ENCODE measurements at places on chromosomes 4 and X.

GRCh38 chrX:50067435-50068284 is 133.1 kb downstream of the AKAP4 start:
- DNase-seq = peak; percentile 26

DNA sequence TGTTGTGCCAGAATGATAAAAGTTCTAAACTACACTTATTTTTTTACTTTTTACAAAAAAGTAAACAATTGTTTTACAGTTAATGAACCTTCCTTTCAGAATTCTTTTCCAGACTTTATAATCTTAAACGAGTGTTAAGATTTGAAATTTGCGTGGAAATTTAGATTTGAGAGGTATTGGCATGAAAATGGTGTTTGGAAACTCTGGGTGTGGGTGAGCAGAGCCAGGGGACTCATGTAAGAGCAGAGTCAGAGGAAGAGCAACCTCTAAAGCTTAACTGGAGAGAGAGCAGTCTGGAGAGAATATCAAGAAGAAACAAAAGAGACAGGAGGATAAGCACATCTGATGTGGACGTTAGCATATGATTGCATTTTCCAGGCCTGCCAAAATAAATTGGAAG is 48.2 kb downstream of the MMRN1 start:
- no peak for DNase-seq

DNA sequence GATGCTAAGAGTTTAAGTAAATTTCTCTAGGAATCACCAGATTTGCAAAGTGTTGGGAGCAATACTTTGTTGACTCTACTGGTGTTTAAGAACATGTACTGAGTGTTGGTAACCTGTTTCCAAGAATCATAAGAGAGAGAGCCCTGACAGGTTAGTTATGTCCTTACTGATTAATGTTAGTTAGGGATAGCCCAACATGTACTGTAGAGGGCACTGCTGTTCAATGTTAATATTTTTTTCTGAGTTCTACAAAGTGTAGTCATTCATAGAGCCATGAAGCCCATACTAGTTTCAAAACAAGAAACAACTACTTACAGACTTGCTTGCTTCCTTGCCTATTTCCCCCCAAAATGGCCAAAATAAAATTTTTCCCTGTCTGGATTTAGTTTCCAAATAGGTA is 11.9 kb downstream of the TMPRSS11D start:
- DNase-seq = peak; percentile 25

DNA sequence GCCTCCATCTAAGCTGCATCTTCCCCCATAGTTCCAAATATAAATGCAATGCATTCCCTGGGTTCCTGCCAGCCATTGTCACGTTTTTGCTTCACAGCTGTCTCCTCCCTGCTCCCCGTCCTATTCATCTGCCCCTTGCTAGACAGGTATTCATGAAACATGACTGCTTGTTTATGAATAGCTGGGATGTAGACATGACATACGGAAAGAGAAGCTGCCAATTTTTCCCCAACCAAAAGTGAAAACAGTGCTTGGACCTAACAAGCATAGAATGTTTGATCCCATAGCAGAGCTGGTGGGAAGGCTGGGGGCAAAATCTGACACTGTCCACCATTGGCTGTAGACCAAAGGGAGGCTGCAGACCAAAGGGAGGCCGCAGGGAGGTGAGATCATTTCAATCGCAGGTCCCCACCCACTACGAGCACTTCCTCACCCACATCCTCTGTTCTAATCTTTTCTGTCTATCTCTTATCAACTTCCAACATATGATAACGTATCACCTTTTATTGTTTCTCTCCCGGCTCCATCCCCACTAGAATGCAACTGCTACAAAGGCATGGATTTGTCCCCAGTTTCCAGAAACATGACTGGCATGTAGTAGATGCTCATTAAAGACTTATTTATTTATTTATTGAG is 8.5 kb upstream of the GYG2 start:
- no peak for DNase-seq

GRCh38 chr4:162787120-162787519 is 379.6 kb downstream of the NAF1 start:
- DNase-seq = no peak

- DNase-seq = no peak
Measured at GRCh38 chr4:16092682-16093319, 9.0 kb upstream of the PROM1 start.

GRCh38 chr4:183438458-183439113 is 5.8 kb upstream of the CDKN2AIP start:
- DNase-seq = peak; percentile 56

DNA sequence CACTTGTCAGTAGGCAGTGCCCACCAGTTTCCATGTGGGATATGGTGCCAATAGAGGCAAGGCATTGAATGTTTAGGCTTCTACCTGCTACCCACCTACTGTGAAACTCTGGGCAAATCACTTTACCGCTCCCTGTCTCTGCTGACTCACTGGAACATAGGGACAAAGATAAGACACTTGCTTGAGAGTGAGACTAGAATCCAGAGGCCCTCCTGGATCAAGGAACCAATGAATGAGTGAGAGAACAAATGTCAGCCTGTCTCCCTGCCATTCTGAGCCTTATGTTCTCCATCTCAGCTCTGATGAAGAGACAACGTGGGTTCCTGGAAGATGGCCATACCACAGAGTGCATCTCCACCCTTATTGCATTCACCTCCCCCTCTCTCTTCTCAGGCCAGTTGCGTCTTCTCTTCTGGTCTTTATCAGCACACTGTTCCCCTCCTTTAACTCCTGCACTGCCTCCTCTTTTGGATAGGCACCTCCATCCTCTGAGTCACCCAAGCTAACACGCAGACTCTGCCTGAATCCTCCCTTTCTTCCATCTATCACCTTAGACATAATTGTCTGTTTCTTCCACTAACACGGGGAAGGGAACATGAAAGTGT is 15.4 kb upstream of the PRRG3 start:
- DNase-seq = no peak

GRCh38 chrX:141732031-141732430 is 33.5 kb upstream of the SPANXD start:
- DNase-seq = no peak

DNA sequence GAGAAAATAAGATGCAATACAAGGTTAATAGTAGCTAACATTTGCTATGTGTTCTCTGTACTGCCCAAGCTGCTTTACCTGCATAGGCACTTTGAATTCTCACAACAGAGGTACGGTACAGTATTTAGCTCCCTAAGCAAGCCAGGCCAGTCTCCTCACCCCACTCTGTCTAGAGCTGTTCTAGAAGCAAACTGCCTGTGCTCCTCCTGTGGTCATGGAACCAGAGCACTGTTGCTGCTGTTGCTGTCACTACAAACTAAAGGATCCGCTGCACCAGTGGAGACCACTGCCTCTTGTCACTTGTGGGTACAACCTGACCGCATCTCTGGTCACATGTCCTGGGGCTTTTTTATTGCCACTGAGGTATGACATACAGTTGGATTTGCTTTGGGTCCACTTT is 19.6 kb downstream of the ZNF330 start:
- no peak for DNase-seq

DNA sequence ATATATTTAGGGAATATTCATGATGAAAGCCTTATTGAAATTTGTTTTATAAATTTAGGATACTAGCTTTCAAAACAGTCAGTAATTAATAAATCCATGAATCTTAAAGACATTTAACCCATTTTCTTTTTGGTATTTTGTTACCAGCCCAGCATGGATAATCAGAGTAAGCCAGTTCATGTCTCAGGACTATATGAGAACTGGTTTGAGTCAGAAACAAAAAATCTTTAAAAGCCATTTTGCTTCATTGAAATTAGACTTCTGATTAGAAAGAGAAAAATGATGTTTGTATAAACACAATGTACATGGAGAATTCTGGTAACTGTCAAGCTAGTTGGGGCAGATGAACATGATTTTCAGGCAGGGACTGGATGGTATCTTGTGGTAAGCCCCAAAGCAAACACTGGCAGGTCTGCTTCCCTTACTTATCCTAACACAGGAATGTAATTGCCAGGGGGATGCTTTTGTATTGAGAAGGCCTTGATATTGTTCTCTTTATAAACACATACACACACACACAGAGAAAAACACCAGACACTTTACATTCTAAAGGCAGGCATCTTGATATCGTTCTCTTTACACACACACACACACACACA is 9.4 kb downstream of the ARHGAP10 start:
- no peak for DNase-seq

GRCh38 chrX:34778916-34779315 is 121.8 kb upstream of the TMEM47 start:
- DNase-seq = no peak

GRCh38 chr4:2168469-2169319 is 73.2 kb downstream of the HAUS3 start:
- no peak for DNase-seq

- peak; percentile 1 for DNase-seq
Measured at GRCh38 chr4:17173300-17173699, 274.9 kb upstream of the LDB2 start.

- DNase-seq = peak; percentile 30
Measured at GRCh38 chrX:133670383-133670782, 255.1 kb upstream of the GPC4 start.

DNA sequence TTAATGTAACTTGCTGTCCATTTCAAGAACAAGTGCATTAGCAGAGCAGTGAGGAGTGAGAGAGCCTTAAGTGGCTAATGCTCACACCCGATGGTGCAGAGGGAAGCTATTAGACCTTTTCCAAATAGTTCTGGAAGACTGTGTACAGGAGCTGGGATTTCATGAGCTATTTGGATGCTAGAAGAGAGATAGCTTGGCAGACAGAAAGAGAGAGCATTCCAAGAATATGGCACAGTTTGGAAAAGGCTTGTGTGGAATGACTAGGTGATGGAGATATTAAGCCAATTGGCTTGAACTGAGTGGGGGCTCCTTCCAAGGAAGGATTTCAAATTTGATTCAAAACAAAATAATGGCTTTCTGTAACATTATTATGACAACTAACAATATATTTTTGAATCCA is 1097.2 kb upstream of the TENM3 start:
- DNase-seq = no peak

DNA sequence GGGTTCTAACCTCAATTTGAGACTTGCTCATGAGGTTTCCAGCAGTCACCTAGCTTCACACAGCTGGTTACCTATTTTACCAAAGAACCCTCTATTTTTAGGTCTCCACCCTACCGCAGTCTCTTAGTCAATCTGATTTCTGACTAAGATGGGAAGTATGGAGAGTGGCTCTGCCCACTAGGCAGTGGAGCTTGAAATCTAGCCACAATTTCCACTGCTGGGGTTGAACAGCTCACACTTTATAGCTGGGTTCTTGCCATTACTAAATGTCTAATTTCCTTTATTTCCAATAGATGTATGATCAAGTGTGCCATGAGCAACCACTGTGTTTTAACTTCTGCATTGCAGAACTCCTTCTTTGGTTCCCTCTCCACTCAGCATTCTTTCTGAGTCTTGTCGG is 43.1 kb downstream of the GASK1B start:
- no peak for DNase-seq

- no peak for DNase-seq
Measured at GRCh38 chr4:185869427-185869826, 57.4 kb upstream of the SORBS2 start.

DNA sequence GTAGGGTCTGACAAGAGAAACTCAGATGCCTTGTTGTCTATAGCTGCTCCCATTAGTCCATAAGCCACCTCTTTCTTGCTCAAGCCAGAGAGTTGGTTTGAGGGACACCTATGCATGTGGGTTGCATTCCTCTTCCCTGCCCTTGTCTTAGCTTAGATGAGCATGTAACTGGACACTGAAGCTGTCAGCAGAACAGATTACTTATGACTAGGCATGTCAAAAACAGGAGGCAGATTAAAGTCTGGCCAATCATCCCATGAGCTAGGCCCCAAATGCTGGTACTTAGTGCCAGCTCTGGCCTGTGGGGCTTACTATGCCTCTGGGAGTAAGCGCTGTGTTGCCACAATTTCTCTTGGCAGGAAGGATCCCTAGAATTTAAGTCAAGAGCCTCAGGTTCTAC is 215.2 kb downstream of the AR start:
- DNase-seq = no peak

GRCh38 chr4:122759639-122760310 is 27.3 kb downstream of the BBS12 start:
- DNase-seq = no peak

- no peak for DNase-seq
Measured at GRCh38 chr4:168846414-168846813, 163.6 kb downstream of the CBR4 start.

- DNase-seq = no peak
Measured at GRCh38 chr4:8920969-8921368, 49.3 kb upstream of the HMX1 start.

GRCh38 chrX:102899940-102900916 is 36.8 kb upstream of the RAB40AL start:
- peak; percentile 6 for DNase-seq

GRCh38 chr4:24256547-24256946 is 327.8 kb downstream of the DHX15 start:
- no peak for DNase-seq
